NCI-H460 (cell line): ENCODE measurements at places on chromosomes 1 and 21.

- DNase-seq, result no peak
Measured at GRCh38 chr1:110719908-110720307, 45.2 kb upstream of the KCNA3 start.

DNA sequence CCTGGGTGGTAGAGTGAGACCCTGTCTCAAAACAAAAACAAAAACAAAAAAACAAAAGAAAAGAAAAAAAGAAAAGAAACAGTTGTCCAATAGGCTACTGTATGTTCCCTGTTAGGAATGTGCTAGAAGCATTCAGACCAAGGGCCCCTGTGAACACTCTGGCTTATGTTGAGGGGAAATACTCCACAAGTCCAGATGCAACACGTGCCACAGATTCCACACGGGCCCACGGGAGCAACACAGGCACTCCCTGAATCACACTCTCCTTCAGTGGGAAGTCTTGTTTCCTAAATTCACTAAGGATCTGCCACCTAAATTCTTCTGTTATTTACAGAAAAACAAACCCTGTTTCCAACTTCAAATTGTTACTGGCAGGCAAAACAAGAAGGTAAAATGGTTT lies 291.1 kb downstream of the PCP4 start:
- DNase-seq, result no peak

DNA sequence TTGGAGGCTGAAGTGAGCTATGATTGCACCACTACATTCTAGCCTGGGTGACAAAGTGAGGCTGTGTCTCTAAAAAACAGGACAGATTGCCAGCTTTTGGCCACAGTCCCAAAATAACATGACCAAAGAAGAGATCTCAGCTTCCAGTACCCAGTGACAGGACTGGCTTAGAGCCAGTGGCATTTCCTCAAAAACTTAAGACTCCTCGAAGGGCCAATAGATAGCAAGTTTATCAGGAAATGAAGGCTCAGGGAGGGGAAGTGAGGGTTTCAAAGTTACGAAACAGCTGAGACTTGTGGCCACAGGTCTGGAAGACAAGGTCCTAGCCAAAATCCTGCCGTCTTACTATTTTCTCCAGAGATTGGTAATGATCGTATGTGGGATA lies 6.3 kb upstream of the TMEM39B start:
- DNase-seq, result peak; percentile 84

GRCh38 chr1:159008744-159009188 lies 941 bp upstream of the IFI16 start:
- DNase-seq, result no peak

GRCh38 chr1:46681333-46682034 lies 9.8 kb downstream of the TEX38 start:
- no peak for DNase-seq

DNA sequence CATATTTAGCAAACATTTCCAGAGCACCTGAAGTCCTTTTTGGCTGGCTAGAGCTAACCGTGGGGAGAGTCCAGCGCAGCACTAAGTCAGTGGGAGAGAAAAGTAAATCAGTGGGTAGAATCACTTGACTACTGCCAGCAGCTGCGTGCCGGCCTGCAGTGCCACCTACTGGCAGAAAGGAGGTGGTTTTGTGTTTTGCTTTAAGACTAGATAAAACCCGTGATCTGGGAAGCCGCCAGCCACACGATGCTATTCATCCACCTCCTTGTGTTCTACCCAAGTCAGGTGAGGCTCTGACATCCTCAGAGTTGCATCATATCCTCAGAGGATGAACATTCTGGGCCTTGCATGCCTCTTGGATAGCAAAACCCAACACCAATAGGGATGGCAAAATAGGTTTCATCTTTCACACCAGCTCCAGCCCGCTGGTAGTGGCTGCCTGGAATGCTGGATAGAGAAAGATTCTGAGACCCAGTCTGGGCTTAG lies 14.1 kb upstream of the HEYL start:
- peak; percentile 45 for DNase-seq

DNA sequence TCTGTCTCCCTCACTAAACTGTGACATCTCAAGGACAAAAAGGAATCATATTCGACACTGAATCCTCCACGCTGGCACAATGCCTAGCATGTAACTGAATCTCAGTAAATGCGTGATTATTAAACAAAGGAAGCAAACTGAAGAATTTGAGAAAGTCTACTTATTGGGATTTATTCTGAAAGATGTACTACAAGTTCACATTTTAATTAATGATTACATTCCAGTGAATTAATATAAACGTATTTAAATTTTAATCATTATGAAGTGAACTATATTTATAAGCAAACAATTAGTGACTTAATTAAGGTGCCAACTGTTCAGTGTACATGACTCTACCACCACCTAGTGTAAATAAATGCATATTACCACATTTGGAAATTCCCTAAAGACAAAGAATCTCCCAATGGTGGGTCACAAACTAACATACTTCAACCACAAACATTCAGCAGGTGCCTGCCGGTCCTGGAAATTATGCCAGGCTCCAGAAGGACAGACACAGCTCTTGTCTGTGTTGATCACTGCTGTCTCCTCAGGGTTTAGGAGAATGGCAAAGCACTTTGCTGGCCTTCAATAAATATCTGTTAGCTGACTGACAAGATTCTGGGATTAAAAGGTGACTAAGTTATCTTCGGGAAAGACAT lies 56.3 kb downstream of the SMYD3 start:
- DNase-seq, result peak; percentile 48

DNA sequence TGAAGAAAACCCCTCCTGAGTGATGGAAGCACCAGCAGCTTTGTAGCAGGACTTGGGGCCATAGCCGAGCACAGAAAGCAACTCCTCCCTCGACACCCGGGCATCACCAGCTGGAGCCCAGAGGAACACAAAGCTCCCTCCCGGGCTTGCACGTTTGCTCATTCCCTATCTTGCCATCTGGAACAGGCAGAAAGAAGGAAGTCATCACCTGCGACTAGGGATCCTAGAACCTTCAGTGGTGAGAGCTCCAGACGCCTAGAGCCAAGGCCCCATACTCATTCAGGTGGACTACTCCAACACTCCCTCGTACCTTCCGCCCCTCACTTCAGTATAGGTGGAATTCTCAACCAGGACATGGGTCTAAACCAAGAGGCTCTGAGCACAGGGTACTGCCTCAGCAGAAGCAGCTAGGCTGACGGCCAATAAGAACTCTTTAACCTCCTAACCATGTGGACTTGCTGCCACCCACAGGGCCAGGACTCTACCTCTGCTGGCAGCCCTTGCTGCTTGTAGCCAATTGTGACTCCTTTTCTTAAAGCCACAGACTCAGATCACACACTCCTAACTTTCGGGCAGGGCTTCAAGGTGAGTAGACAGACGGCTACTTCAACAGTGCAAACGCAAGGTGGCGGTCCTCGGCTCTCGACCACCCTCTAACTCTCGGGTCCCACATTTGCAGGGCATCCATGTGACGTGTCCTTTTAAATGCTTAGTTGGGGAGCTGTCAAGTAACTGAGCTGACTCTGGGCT lies 65.4 kb downstream of the NPHP4 start:
- no peak for DNase-seq

DNA sequence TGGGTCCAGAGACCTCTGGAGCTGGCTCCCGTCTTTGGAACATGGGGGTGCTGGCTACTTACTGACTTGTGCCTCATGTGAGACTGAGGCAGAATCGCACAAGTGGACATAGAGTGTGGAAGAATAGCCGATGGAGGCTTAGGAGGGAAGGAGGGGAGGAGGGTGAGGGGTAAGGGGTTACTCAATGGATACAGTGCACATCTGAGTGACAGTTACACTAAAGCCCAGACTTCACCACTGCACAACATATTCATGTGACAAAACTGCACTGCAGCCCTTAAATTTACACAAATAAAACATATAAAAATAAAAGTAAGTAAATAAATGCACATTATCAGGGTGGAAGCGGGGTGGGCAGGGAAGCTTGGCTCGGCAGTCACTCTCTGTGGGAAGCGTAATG lies 197.7 kb upstream of the RAB4A start:
- no peak for DNase-seq

- DNase-seq, result no peak
Measured at GRCh38 chr1:81264976-81265375, 535.8 kb upstream of the ADGRL2 start.

- no peak for DNase-seq
Measured at GRCh38 chr21:31872452-31873274, at the start of gene HUNK. TSS of gene HUNK (plus strand) at chr21:31873020. CDS start at chr21:31873675, 655 bp downstream.

- no peak for DNase-seq
Measured at GRCh38 chr1:64112281-64112680, 91.1 kb upstream of the UBE2U start.

DNA sequence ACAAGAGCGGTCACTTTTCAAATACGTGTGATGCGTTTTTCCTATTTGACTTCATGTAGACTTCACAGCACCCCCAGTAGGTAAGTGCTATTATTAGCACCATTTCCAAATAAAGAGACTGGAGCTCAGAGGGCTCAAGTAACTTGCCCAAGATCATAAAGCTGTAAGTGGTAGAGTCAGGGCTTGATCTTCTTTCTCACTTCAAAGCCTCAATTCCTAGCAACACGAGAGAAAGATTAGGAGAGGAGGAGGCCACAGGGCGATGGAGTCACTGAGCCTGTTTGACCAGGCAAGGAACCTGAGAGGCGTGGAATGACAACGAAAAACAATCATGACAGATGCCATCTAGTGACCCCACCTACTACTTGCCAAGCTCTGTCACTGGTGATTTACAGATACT lies 181.0 kb downstream of the FOXD2 start:
- DNase-seq, result no peak

DNA sequence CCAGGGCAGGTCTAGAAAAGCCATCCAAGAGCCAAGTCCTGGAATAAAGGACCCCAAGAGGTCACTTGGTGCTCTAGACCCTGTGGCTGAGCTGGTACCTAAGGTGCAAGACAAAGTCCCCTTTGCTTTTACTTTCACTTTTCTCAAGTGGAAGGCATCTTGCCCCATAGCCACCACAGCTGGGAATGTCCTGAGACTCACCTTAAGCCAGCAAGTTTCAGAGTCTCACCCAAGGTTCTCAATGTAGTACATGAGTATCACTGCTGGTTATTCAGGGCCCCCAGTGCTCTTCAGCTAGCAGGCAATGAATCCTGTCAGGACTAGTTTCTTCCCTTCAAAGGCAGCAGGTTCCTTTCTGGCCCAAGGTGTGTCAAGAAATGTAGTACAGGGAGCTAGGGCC lies 67.5 kb downstream of the UROD start:
- no peak for DNase-seq

GRCh38 chr1:41023279-41023990 lies 1.9 kb upstream of the SLFNL1 start:
- no peak for DNase-seq

DNA sequence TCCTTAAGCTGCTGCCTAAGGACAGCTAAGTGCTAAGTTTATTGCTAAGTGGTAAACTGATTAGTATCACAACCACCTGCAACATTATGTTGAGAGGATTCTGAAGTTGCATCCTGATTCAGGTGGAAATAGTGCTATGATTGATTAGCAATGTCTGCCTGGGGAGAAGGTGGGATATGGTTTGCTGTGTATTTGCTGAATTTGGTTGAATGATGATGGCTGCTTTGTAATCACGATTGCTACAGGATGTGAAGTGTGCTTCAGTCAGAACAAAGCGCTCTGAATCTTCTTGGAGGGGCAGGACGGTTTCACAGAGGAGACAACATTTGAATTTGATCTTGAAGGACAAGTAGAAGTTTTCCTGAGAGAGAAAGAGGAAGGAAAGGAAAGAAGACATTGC lies 226.0 kb downstream of the ST6GALNAC3 start:
- DNase-seq, result no peak

GRCh38 chr1:3564921-3565831 lies 46.1 kb downstream of the MEGF6 start:
- no peak for DNase-seq

DNA sequence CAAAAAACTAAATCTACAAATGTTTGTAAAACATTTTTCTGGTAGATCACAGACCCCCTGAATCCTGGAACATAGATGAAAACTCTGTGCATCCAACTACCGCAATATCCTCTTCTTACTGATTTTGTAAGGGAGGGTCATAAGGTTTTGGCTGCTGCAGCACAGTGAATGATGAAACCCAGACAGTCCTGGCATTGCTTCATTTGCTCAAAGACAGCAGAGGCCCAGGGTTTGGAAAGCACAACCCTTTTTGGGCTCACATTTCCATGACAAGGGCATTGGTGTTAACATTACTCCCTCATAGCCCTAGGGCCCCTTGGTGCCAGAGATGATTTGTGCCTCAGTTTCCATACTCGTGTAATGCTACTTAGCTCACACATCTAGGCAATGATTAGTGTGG lies 51.2 kb downstream of the PLXNA2 start:
- no peak for DNase-seq

GRCh38 chr1:172410027-172410426 lies 10.5 kb upstream of the C1orf105 start:
- DNase-seq, result no peak

GRCh38 chr1:113946112-113946511 lies 17.0 kb downstream of the HIPK1 start:
- DNase-seq, result no peak

GRCh38 chr1:183780757-183781156 lies 24.2 kb upstream of the RGL1 start:
- no peak for DNase-seq

- DNase-seq, result no peak
Measured at GRCh38 chr1:11134898-11135266, 35.2 kb upstream of the EXOSC10 start.

DNA sequence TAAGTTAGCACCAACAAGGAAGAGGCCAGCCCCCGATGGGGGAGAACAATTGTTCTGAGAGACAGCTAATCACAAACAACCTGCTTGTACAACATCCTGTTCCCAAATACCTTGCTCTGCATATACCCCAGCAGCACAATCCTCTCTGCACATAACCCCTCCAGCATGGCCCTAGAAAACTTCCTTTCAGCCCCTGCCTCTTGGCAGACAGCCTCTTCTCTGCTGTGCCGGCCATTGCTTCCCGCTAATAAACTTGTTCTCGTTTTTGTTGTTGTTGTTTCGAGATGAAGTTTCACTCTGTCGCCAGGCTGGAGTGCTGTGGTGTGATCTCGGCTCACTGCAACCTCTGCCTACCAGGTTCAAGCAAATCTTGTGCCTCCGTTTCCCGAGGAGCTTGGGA lies 392.7 kb downstream of the SMYD3 start:
- DNase-seq, result no peak

- DNase-seq, result no peak
Measured at GRCh38 chr1:89198491-89199072, at the start of gene GBP4. TSS of gene GBP4 (minus strand) at chr1:89198942. CDS start at chr1:89198834, 108 bp downstream.

DNA sequence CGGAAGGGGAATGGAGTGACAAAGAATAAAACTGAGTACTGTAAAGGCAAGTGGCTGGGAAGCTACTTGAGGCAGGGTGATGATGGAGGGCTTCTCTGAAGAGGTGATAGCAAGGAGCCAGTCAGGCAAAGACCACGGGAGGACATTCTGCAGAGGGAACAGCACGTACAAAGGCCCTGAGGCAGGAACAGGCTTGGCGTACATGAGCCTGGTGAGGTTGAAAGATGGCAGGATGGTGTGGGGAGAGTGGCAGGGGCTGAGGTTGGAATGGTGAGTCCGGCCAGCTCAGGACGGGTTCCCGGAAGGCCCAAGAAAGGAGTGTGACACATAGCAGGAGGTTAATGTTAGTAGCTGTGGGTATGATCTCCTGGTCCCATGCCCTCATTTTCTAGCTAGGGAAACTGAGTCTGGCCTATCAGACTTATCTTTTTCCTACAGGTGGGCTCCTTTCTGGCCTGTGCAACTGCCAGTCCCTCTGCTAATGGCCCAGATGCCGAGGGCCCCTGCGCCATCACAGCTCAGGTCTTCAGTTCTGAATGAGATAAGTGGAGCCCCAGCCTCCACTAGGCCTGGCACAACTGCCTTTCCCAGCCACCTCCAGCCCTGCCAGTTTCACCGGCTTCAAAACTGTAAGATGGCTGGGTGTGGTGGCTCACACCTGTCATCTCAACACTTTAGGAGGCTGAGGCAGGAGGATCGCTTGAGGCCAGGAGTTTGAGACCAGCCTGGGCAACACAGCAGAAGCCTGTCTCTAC lies 87.0 kb downstream of the VWA5B1 start:
- no peak for DNase-seq
